ENCODE measurements at places on chromosomes 6 and 20. TPM values are rescaled to one million over a fixed set of nuclear protein-coding genes. Genes with fewer than 3 reads are reported as not detected.

Gene TRAPPC3L
- total RNA-seq, result not detected

Gene TEAD3
- 23.7 TPM for total RNA-seq

Gene PPP1R18
- 56.6 TPM for total RNA-seq

Gene SERPINB6
- 96.3 TPM for total RNA-seq

Gene HMGCLL1
- total RNA-seq, result 0.43 TPM

Gene FAM209B
- not detected for total RNA-seq

DNA sequence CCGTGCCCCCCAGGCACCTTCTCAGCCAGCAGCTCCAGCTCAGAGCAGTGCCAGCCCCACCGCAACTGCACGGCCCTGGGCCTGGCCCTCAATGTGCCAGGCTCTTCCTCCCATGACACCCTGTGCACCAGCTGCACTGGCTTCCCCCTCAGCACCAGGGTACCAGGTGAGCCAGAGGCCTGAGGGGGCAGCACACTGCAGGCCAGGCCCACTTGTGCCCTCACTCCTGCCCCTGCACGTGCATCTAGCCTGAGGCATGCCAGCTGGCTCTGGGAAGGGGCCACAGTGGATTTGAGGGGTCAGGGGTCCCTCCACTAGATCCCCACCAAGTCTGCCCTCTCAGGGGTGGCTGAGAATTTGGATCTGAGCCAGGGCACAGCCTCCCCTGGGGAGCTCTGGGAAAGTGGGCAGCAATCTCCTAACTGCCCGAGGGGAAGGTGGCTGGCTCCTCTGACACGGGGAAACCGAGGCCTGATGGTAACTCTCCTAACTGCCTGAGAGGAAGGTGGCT is 960 bp downstream of the TNFRSF6B start:
- no peak for DNase-seq

- no peak for DNase-seq
Observed at GRCh38 chr6:92559611-92560010, 859.7 kb downstream of the EPHA7 start.

DNA sequence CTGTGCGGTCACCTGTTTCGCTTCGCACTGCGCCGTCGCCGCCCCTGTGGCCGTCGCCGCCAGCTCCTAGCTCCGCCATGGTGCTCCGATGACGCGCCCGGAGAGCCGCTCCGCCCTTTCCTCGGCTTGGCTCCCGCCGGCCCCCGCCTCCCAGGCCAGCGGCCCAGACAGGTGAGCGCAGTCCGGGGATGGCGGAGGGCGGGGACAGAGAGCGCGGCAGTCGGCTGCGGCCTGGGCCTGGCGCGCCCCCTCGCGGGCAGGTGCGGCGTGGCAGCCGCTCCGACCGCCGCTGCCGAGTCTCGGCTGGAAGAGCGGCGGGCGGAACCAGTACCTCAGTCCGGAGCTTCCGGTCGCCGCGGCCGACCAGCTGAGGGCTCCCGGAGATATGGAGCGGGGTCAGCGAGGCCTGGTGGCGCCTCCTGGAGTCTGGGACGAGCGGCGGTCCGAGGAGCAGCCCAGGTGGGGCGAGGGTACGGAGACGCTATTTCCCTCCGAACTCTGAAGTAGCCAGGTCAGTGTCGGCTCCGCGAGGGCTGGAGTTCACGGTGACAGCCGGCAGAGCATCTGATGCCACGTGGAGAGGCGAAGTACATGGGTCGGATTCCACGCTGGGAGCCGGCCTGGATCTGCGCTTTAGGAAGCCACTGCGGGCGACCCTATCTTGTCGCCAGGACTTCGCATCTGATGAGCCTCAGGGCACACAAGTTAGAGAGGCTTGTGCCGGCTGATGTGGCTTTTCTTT is at the start of gene MAP7:
Gene MAP7 (minus strand): TSS at position 93 of the 742 bp plus-strand sequence. CDS start 14 bp downstream, at position 79.
- DNase-seq, result peak; percentile 18

- DNase-seq, result peak; percentile 30
Observed at GRCh38 chr6:104566411-104566810, 293.3 kb downstream of the HACE1 start.

DNA sequence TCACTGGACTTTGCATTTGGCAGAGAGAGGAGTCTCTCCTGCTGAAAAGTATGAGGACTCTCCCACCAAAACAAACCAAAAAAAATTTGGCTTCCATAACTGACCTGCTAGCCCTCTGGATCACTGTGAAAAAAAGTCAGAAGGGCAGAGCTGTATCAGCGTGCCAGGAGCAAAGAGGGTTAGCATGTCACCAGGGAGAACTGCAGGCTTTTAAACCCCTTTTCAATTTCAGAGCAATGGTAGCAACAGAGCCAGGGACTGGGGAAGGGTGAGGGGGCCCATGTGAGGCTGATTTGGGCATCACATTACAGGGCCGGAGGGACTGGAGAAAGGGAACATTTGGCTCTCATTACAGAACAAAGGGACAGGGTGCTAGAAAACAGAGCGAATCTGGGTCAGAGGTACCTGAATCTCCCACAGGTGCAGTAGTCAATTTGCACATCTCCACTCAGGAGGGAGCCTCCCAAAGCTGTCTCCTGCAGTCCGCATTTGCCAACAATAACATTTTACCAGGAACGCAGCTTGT is 185.7 kb upstream of the EYA4 start:
- DNase-seq, result no peak

- no peak for DNase-seq
Observed at GRCh38 chr6:123764722-123765121, 38.9 kb upstream of the NKAIN2 start.

DNA sequence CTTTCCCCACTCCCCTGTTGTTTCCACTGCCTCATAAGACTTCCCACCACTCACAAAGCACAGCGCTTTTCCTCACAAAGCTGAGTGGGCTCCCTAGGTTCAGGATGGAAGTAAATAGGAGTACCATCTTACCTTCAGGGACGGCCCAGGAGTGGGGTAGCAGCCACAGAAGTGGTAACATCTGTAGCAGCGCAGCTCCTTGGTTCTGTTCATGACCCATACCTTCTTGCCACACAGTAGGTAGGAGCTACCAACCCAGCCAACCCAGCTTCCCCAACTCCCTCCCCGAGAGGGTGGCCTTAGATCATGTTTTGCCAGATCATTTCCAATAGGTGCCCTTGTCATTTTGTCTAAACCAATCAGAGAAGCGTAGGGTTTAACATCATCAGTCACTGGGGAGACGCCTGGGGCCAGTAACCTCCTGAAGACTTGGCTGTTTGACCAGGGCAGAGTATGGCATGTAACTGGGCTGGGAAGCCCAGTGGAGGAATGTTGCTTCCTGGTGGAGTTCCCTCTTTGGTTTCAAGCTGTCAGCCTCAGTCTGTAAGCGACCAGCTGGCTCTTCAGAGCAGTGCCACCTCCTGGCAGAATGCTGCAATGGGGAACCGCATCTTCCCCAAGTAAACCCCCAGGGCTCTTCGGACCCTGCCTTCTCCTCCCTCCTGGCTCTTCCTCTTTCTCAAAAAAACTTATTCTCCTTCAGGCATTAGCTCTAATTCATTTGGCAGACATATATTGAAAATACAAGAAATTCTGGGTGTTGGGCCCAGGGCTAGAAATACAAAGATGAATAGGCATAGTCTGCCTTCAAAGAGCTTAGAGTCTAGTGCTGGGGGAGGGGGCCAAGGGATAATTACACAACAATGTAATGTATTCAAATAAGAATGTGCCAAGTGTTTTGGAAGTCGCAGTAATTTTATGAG is at the start of gene HLA-DMA:
Gene HLA-DMA (minus strand): TSS at position 281 of the 923 bp plus-strand sequence. CDS start 61 bp downstream, at position 220.
- DNase-seq, result peak; percentile 96

DNA sequence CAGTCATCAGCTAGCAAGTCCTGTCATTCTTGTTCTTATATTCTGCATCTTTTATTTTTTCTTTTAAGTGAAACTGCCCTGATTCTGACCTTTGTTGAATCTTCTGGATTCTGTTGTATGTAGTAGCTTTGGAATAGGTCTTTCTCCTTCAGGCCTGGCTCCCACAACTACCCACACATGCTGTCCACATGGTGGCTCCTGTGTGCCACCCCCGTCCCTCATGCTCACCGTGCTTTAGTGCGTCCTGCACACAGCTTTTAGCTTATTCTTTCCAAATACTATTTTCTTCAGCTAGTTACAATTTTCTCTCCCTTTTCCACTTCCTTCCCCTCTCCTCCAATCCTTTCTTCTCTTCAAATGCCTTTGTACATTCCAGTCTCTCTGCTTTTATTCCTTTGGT is 61.8 kb downstream of the CTNNBL1 start:
- peak; percentile 7 for DNase-seq

DNA sequence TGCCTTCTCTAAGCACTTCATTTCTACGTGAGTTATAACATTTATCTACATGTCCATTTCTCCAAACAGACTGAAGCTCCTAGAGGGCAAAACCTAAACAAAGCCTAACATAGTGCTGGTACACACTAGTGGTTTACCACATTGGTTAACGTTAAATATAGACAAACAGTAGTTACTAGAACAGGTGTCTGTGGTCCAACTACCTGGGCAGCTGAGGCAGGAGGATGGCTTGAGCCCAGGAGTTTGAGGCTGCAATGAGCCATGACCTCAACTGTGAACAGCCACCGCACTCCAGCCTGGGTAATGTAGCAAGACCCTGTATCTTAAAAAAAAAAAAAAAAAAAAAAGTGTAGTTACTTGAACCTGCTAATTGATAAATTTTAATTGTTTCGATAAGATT is 26.5 kb downstream of the PTPRK start:
- DNase-seq, result no peak

DNA sequence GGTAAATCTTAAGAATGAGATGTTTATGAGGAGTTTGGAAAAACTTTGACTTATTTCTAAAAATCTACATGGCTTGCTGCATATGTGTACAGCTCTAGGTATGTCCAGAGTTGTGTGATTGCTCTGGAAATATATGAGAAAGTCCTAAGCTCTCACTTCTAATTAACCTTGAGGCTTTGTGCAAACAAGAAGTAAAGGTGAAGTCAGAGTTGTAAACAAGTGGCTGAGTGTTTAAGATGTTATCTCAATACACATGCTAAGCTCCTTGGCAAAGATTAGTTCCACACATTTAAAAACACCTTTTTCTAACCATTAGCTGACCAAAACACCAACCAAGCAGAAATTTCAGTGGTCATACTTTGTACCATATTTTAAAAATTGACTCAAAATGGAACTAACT is 684.2 kb downstream of the HTR1B start:
- no peak for DNase-seq

GRCh38 chr6:170024940-170025339 is 265.9 kb downstream of the DLL1 start:
- DNase-seq, result peak; percentile 91

DNA sequence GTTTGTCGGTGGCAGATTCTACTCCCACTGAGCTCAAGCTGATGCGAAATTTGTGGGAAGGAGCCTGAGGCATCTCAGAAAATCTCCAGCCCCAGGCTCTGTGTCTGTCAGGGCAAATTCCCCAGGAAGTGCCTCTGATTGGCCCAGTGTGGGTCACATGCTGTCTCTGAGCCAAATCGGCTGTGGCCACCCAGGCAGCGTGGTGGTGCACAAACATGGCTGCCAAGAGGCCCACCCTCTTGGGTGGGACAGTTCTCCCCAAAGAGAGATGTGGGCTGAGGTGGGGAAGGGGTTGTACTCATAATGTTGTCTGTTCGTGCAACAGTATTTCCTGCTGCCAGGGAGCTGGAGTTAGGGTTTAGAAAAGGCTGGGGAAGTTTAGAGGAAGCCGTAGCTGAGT is 130.6 kb downstream of the BMP7 start:
- no peak for DNase-seq

GRCh38 chr20:57048027-57048869 is 218.2 kb downstream of the BMP7 start:
- peak; percentile 75 for DNase-seq

- peak; percentile 86 for DNase-seq
Observed at GRCh38 chr6:112014483-112014882, 39.4 kb upstream of the CCN6 start.

DNA sequence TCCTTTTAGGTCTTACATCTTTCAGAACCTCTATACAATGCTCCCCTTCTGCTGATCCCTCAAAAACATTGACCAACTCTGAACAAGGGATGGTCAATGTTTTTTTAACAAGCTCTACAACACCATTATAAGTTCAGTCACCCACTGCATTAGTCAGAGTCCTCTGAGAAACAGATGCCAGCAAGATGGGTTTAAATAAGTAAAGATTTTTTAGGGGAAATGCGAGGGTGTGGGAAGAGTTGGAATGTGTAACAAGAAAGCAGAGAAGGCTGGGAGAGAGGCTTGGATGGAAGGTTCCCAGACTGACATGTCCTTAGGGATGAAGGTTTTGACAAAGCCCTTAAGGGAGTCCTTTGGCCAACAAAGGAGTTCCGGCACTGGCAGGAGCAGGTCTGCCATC is 478.3 kb downstream of the FRK start:
- no peak for DNase-seq

DNA sequence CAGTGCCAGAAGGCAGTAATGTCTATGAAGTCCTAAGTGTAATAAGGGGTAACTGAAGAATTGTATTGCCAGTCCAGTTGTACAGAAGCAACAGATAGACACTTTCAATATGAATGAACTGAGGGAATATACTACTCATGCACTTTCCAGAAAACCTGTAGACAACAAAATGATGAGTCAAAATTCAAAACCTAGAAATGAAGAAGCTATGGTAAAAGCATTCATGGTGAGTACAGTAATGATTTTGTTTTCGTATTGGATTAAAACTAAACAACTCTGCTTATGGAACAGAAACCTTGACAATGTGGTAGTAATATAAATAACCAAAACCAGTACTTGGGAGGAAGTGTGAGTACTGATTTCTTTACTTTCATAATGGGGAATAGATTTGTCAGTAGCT is 35.0 kb downstream of the ARMC2 start:
- DNase-seq, result no peak

GRCh38 chr6:27617046-27617687 is 144.3 kb upstream of the ZNF184 start:
- peak; percentile 33 for DNase-seq
